NCI-H774 (cell line): ENCODE measurements at places on chromosomes 6 and 20.

- no peak for DNase-seq
These were observed 28.5 kb downstream of the SLX4IP start for GRCh38 chr20:10463622-10464021.

DNA sequence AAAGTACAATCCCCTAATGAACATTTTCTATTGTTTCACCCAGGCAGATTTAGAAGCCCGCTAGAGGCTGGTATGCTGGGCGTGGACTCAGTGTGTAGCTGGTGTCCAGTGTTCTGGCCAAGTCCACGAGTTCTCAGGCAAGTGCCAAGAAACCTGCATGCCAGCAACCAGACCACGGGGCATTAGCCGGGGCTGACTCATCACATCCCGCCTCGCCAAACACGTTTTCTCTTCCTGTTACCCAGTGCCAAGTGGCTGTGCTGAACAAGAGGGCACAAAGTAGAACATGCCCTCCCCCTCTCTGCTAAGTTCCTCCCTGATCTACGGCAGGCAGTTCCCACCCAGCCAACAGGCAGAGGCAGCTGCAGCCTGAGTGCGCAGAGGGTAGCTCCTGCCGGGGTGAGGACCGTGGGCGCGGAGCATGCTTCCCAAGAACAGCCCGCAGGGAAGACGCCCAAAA, 29.6 kb downstream of the RAMACL start:
- peak; percentile 82 for DNase-seq

DNA sequence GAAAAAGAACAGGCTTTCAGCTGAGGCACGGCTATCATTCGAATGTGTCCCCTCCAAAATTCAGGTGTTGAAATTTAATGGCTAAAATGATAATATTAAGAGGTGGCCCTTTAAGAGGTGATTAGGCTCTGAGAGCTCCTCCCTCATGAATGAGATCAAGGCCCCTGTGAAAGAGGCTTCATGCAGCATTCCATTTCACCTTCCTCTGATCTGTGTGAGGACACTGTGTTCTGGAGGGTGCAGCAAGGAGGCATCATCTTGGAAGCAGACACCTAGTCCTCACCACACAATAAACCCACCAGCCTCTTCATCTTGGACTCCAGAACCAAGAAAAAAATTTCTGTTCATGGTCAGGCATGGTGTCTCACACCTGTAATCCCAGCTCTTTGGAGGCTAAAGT, 56.4 kb downstream of the PPP1R14C start:
- no peak for DNase-seq

GRCh38 chr20:53907968-53908751, 162.2 kb downstream of the BCAS1 start:
- DNase-seq, result no peak

DNA sequence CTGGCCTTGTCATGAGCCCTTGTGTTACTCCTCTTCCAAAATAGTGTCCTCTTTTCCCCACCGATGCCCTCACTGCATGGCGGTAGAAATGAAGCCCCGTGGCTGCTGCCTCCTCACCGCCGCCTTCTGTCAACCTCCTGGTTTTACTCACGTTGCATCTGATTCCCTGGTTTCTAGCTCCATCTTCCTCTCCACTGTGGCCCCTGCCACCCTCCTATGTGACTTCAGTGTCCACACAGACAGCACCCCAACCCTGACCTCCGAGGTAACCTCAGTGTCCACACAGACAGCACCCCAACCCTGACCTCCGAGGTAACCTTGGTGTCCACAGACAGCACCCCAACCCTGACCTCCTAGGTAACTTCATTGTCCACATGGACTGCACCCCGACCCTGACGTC, 122.8 kb upstream of the THBS2 start:
- no peak for DNase-seq

- DNase-seq, result no peak
These were observed 31.0 kb upstream of the NTSR1 start for GRCh38 chr20:62677678-62678077.

DNA sequence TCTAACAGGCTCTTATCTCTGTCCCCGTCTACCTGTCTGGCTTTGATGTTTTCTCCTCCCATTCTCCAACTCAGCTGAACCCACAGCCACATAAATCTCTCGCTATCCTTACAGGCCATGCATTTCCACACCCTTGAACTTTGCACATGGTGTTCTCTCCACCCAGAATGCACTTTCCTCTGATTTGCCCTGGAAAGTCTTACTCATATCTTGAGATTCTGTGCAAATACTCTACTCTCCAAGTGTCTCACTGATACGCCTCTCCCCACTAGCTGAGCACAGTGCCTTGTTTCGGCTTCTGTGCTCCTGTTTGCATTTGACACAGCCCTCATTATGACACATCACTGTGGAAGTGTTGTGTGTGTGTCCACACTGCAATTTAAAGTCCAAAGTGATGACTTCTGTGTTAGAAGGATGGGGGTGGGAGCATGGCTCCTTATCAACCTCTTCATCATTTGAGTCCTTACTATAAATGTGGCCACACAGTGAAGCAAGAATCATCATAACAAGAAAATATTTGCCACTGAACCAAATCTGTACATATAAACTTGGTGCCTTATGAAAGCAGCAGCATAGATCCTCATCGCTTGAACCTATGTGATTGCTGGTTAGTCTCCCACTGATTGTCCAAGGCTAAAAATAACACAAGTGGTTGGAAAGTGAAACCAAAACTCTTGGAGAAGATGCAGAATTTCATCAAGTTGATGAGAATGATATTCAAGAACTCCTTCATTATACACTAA, 5.5 kb upstream of the PRELID3B start:
- no peak for DNase-seq

DNA sequence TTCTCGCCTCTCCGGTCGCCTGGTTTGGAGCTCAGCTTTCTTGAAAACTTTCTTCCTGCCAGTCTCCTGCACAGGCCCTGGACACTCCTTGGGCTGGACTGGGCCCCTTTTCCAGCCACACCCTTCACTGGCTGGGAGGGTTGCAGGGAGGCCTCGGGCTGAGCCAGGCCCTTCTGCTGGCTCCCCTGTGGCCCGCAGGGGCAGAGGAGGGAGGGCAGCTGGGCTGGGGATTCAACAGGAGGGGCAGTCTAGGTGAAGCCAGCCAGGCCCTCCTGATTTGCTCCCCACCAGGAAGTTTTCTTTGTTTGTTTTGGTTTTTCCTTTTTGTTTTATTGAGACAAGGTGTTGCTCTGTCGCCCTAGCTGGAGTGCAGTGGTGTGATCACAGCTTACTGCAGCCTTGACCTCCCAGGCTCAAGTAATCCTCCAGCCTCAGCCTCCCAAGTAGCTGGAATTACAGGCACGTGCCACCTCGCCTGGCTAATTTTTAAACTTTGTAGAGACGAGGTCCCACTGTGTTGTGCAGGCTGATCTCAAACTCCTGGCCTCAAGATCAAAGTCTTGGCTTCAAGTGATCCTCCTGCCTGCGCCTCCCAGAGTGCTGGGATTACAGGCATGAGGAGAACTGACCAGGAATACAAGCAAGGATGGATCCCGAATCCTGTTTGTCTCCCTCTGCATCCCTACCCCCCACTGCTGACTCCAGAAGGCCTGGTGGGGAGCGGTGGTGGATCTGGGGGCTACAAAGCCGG, 23.5 kb upstream of the CDH22 start:
- no peak for DNase-seq

- no peak for DNase-seq
These were observed 8.5 kb upstream of the RSPO4 start for GRCh38 chr20:1010659-1011058.

GRCh38 chr6:75397656-75398465, 95.7 kb downstream of the FILIP1 start:
- no peak for DNase-seq

DNA sequence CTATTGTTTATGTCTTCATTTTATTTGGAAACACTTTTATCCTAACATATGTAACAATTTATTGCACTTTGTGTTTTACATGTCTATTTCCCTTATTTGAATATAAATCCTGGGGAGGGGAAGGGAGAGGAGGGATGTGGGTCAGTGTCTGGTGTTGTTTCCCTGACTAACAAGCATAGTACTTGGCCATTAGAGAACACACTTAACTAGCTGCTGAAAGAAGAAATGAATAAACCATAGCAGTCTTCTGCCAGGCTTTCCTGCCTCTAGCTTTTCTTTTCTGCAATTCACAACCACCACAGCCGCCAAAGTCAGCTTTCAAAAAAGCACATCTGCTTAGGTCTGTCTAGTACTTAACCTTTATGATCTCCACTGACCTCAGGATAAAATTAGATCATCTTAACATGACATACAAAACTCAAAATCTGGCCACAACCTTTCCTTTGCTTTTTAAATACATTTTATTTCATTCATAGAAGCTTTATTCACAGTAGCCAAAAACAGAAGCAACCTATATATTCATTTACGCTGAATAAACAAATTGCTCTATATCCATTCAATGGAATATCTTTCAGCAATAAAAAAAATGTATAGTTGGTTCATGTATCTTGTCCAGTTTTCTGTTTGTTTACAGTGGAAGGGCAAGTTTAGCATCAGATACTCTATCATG, 16.3 kb downstream of the PDSS2 start:
- no peak for DNase-seq

DNA sequence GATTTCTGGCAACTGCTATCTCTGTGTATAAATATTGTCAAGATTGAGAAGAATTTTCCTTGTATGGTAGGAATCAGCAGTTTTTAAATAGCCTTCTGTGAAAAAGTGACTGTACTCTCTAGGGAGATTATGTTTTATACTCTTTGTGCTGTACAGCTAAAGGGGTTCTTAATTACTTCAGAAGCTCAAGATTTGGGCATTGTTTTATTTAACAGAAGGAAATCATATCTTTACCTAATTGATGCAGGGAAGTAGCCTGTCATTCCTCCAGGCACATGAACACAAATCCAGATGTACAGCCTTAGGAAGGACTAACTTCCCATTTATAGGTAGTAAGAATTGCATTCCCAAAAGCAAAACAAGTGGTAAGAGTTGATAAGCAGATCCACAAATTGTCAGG, 1.3 kb downstream of the CALHM5 start:
- no peak for DNase-seq
